ENCODE measurements at places on chromosomes 12 and 14.
A peak's percentile ranks its signal among the peaks of the same experiment; 100 is the strongest.

DNA sequence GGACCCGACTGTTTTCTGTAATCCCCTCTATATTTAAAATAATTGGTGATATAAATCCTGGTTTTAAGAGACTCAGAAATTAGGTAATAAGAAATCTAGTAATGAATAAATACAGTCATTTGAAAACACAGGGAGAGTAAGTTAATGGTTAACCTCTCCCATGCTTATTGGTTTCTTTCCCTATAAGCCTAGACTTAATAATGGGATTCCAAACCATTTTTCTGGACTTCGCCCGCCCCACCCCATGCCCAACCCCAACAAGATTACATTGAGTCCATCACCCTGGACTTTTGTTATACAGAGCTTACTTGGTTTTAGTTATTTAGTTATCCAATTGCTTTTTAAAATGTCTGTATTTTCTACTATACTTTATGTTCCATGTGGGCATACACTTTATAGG is 98.7 kb downstream of the WIF1 start:
- DNase-seq, result no peak

GRCh38 chr12:69840727-69841126 is 15.7 kb downstream of the MYRFL start:
- no peak for DNase-seq

- no peak for DNase-seq
Observed at GRCh38 chr12:2173971-2174370, 121.2 kb downstream of the CACNA1C start.

- DNase-seq, result no peak
Observed at GRCh38 chr14:98489115-98489514, 782.9 kb downstream of the BCL11B start.

GRCh38 chr14:21669284-21669683 is 4.3 kb downstream of the OR4E1 start:
- no peak for DNase-seq

- no peak for DNase-seq
Observed at GRCh38 chr12:70603044-70603443, 34.2 kb downstream of the PTPRB start.

GRCh38 chr12:46049665-46050064 is 59.3 kb upstream of the SCAF11 start:
- DNase-seq, result no peak

DNA sequence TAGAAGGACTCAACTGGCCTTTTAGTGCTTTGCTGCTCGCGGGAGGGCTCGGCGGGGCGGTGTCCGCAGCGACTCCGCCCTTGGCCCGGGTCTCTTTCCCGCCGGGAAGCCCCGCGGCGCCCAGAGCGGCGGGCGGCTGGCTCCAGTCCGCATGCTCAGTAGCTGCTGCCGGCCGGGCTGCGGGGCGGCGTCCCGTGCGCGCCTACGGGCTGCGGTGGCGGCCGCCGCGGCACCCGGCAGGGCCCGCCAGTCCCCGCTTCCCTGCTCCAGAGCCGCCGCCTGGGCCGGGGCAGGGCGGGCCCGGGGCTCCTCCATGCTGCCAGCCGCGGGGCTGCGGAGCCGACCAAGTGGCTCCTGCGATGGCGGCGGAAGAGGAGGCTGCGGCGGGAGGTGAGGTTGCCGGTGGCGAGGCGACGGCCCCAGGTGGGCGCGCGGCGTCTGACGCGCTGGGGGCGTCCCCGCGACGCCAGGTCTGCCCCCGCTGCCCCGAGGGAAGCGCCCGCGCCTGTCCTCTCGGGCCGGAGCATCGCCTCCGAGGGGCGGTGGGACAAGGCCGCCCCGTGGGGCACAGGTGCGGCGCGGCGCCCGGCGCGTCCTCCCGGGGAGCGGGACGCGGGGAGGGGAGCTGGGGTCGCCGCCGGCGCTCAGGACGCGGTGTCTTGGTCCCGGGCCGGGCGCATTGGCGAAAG is at the start of gene BMAL2:
Gene BMAL2, plus strand, starts transcription at position 123 of the 689 bp plus-strand sequence. Its CDS starts 237 bp downstream, at position 360.
- DNase-seq, result peak; percentile 17
